Ammon's horn (tissue), 1 donor: ENCODE measurements at places on chromosomes 6 and 20.

- peak; percentile 42 for DNase-seq
Measured at GRCh38 chr6:156427345-156427744, 349.8 kb upstream of the ARID1B start.

DNA sequence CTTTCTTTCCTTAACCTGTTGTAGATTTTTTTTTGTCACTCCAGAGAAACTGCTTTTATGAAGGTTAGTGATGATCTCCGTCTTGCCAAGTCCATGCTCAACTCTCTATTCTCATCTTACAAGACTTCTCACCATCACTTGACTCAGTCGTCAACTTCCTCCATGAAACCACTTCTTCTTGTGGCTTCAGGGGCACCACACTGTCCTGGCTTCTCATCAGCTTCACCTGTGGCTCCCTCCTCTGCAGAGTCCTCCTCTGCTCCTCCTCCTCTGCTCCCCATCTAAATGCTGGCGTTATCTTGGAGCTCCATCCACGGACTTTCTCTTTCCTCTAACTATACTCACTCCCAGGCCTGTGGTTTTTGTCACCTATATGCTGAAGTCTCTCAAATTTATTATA lies 187.5 kb downstream of the BACH2 start:
- DNase-seq: no peak

DNA sequence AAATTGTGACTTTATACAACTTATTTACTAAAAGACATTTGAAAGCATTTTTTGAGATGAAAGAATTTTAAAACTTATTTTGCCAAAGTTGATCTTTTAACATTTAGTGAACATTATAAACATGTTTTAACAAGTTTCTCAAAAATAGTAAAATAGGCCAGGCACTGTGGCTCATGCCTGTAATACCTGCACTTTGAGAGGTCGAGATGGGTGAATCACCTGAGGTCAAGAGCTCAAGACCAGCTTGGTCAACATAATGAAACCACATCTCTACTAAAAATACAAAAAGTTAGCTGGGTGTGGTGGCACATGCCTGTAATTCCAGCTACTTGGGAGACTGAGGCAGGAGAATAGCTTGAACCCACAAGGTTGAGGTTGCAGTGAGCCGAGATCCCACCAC lies 78.6 kb downstream of the CLVS2 start:
- DNase-seq: no peak

- DNase-seq: peak; percentile 64
Measured at GRCh38 chr6:33375143-33375671, 16.4 kb upstream of the KIFC1 start.

DNA sequence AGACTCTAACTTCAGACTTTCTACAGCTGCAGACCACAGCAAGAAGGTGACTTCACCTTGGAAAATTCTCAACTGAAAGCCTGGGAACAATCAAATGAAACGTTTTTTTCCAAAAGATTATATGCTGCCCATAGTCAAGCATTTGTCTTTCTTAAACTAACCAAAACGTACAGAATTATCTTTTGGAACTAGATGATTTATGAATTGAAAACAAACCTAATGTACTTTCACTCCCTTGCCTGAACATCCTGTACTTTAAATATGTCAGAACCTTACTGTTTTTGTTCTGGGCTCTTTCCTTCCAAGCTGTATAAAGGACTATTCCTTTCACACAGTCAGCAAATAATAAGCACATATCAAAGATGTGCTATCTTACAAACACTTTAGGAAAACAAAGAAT lies 62.4 kb upstream of the TNFAIP3 start:
- no peak for DNase-seq

GRCh38 chr6:14417377-14417776 lies 299.8 kb downstream of the CD83 start:
- no peak for DNase-seq

DNA sequence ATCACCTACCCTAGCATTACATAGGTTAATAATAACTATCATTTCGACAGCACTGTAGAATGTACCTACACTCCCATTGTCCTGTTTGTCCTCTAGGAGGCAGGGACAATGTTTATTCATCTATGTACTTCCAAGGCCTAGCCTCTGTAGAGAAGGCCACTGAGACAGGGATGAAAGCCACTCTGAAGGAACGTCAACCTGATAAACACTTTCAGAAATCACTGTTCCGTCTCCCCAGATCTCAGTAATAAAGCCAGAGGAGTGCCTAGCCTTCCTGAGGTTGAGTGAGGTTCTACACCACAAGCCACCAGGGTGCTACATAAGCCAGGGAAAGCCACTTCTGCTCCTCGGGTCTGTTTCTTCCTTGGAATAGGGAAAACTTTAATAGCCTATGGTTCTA lies 44.8 kb downstream of the POPDC3 start:
- DNase-seq: peak; percentile 9

GRCh38 chr20:51481341-51481914 lies 61.1 kb downstream of the NFATC2 start:
- DNase-seq: no peak

DNA sequence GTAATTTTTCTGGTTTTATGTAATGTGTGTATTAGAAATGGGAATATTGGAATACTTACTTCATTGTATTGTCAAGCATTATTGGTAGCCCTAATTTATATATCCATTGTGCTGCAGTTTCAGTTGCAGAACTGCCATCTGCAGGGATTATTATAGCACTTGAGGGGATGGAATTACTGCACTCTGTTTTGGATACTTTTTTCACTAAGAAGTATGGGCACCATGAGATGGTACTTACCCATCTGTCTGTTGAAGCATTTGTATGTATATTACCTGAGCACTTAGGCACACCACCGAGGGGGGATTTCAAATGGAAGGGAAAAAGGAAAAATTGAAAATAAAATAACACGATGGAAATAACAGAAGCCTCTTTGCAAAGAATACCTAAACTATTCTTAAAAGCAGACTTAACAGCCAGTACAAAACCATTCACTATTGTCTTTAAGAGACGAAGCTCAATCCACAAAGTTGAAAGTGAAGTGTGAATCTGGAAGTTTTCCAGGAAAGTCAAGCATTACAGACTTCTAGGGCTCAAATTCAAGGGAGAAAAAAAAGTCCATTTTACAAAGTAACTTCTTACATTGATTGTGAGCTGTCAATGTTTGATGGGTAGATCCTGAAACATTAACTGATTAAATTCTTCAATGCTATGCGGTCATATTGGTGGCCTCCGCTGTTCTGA lies 318.7 kb downstream of the SOX4 start:
- DNase-seq: no peak

GRCh38 chr6:35490821-35491557 lies 5.9 kb downstream of the TEAD3 start:
- no peak for DNase-seq

GRCh38 chr20:63230800-63231268 lies 4.9 kb upstream of the BIRC7 start:
- DNase-seq: peak; percentile 83

- no peak for DNase-seq
Measured at GRCh38 chr20:53899351-53900167, 170.8 kb downstream of the BCAS1 start.

GRCh38 chr20:15185322-15185721 lies 847.9 kb upstream of the FLRT3 start:
- DNase-seq: no peak

- no peak for DNase-seq
Measured at GRCh38 chr6:162395181-162395580, 332.4 kb downstream of the PRKN start.

- DNase-seq: no peak
Measured at GRCh38 chr6:166026586-166027126, 141.0 kb downstream of the TBXT start.

DNA sequence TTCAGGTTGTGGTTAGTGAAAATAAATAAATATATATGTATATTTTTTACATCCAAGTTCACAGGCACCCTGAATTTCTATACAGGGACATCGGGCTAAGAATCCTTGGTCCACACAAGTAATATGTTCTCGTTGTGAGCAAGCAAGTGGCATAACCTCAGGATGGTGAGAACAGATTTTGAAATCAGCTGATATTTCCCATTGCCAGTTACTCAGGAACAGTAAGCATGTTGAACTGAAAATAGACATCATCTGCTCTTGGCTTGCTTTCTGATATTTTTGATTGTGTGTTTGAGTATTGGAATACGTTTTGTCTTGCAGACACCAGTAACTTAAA lies 87.7 kb downstream of the TRMT6 start:
- DNase-seq: peak; percentile 53

- no peak for DNase-seq
Measured at GRCh38 chr6:52642368-52642767, 28.5 kb upstream of the TMEM14A start.

DNA sequence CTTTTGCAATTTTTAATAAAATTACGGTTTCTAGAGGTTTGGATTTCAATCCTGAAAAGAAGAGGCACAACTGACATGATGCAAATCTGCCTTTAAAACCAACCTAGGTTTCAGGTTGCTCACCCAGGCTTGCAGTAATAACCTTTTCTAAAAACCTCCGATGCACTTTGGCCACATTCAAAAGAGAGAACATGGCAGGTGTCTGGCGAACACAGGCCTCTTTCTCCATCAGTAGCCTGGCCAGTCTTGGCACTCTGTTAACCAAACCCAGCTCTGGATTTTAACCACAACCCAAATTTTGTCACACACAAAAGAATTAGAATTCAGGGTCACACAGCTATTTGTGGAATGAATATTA lies 55.8 kb upstream of the MAFB start:
- no peak for DNase-seq

GRCh38 chr20:59121714-59122565 lies 41.7 kb upstream of the ZNF831 start:
- no peak for DNase-seq

DNA sequence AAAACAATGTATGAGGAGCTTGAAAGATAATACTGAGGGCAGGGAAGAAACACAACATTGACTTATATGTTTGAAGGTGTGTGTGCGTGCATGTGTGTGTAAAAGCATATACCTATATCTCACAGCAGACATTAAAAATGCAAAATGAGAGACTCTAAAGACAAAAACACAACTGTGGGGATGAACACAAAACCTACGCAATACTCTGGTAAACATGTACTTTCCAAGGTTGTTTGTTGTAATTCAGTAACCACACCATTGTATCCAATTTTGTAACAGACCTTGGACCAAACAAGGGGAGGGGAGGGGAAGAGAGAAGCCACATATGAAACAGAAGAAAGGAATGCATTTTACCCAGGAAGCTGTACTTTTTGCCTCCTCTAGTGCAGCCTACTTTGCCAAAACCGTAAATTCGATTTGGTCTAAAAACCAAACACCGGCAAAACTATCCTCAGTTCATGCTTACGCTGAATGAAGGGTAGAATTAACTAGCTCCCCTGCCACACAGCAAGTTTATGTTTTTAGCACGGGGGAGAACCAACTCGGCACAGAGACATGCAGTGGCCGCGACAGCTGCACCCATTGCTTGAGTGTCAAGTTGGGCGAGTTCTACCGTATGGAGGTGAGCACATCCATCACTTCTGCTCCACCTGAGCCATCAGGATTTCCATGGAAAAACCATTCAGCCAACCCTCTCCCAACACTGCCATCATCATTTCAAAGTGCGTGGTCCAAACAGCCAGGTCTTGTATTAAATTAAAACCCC lies 50.0 kb downstream of the CNKSR3 start:
- no peak for DNase-seq

DNA sequence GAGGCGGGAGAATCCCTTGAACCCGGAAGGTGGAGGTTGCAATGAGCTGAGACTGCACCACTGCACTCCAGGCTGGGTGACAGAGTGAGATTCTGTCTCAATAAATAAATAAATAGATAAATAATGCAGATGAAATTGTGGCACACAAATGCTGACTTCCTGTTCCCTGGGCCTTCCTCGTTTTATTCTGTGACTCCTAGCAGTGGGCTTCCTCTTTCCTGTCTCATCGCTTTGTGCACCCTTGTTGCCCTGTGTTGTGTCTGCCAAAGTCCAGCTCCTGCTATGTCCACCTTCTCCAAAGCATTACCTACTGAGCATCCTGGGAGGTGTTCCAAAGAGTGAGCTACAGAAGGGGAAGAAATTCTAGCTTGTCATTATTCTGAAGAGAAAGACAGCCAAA lies 100.2 kb upstream of the TIAM2 start:
- no peak for DNase-seq
